ENCODE measurements at places on chromosomes 4 and X.

- no peak for DNase-seq
Observed at GRCh38 chrX:43940816-43941474, 32.2 kb downstream of the NDP start.

- no peak for DNase-seq
Observed at GRCh38 chr4:128542047-128542446, 254.4 kb upstream of the PGRMC2 start.

- no peak for DNase-seq
Observed at GRCh38 chrX:106698693-106699092, 27.8 kb upstream of the RNF128 start.

DNA sequence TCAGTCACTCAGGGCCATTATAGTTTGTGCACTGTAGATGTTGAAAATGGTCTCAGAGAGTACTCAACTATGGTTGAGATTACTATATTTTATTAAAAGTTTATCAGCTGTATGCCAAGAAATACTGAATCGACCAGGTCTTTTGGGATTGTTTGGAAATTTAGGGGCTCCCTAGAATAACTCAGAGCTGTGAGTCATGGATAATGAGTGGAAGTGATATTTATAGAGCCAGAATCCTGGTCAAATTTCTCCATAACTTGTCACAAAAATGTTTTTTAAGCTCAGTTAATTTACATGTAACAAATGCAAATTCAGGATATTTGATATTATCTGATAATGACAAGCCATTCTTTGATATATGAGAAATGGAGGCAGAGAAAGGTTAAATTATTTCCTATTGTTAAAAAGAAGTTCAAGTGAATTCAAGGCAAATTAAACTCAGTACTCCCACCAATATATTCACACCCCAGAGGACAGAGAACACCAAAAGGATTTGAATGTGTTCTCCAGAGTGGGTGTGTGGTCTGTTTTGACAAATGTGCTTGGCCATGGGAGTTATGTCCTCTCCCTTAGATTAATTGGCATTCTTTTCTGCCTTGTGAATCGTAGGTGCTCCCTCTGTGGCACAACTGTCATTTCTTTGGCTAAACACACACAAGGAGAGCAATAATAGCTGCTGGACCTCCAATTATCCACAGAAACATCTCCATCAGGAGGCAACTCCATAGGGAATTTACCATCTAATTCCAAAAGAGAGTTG is 37.7 kb downstream of the ARHGAP24 start:
- DNase-seq, result no peak

DNA sequence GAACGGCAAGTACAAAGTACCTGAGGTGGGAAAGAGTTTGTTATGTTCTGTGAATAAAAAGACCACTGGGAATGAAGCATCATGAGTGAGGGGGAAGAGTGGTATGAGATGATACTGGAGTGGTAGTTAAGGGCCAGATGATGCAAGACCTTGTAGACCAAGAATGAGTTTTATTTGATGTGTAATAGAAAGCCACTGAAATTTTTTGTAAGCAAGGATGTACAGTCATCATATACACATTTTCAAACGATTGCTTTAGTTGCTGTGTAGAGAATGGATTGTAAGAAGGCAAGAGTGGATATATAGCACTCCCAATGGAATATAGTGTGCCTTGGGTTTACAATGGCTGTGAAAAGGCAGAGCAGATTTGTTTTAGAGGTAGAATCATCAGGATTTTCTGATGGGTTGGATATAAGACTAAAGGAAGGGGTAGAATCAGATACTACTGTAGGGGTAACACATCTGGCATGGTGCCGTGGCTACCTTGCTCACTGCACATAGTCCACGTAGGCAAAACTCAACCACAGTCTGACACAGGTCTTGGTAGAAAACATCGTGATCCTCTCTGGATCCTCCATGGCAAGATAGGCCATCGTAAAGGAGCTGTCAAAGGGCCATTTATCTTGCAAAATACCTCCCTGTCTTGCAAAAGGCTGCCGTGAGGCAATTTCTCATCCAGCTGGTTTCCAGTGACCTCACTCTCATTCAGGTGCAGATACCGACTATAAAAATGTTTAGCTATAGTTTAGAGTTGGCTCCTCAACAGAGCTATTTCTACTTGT is 14.9 kb downstream of the TIFA start:
- DNase-seq, result no peak

GRCh38 chrX:50161127-50161526 is 39.7 kb downstream of the AKAP4 start:
- DNase-seq, result no peak

DNA sequence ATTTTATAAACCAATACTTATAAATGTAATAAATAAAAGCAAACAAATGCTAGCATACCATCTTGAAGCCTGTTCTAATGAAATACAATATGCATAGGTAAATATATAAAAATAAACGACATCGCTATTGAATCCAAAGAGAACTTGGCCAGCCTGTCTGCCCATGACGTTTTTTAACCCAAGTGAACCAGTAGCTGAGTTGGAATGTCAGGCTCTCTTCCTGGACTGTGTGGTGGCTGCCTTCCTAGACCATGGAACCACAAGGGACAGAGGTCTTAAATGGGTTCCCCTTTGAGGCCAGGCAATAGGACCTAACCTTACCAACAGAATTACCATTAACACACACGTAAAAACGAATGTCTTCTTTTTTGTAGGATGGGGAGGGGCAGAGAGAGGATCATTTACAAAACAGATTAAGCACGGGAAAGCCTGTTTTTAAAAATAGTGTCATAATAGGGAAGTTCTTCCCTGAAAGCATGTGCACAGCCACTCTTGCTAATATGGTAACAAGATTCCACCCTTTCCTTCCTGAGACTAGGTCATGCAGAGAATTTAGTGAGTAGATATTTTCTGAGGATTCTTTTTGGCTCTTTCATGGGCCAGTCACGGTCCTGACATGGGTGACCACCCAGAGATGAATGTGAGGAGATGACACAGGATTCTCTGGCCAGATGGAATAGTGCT is 69.4 kb upstream of the ACSL1 start:
- no peak for DNase-seq
